Thoracic aorta (tissue), 2 donors: ENCODE measurements at places on chromosomes 12 and 14. TPM values are rescaled to one million over a fixed set of nuclear protein-coding genes. Genes with fewer than 3 reads are reported as not detected.

TMEM253 gene
- total RNA-seq, result not detected

APPL2 gene
- 60.9 TPM for total RNA-seq

AHNAK2 gene
- 47.8 TPM for total RNA-seq

RPL10L gene
- total RNA-seq, result not detected

SERPINA10 gene
- 0.28 TPM for total RNA-seq

GPX2 gene
- total RNA-seq, result not detected

ASCL1 gene
- not detected for total RNA-seq

PZP gene
- not detected for total RNA-seq

OAS2 gene
- 11.9 TPM for total RNA-seq

SMOC1 gene
- 25.2 TPM for total RNA-seq

MYH6 gene
- total RNA-seq, result not detected

CCDC177 gene
- total RNA-seq, result not detected

HOXC10 gene
- not detected for total RNA-seq

GUCY2C gene
- 0.14 TPM for total RNA-seq

SPSB2 gene
- 9.2 TPM for total RNA-seq
